NCI-H1694 treated with DMSO at 0.1 percent for 48 hours (cell line): ENCODE measurements at places on chromosomes 4 and X.
A peak's percentile ranks its signal among the peaks of the same experiment; 100 is the strongest.

- no peak for DNase-seq
These were observed 30.0 kb upstream of the HUWE1 start for GRCh38 chrX:53716328-53717088.

DNA sequence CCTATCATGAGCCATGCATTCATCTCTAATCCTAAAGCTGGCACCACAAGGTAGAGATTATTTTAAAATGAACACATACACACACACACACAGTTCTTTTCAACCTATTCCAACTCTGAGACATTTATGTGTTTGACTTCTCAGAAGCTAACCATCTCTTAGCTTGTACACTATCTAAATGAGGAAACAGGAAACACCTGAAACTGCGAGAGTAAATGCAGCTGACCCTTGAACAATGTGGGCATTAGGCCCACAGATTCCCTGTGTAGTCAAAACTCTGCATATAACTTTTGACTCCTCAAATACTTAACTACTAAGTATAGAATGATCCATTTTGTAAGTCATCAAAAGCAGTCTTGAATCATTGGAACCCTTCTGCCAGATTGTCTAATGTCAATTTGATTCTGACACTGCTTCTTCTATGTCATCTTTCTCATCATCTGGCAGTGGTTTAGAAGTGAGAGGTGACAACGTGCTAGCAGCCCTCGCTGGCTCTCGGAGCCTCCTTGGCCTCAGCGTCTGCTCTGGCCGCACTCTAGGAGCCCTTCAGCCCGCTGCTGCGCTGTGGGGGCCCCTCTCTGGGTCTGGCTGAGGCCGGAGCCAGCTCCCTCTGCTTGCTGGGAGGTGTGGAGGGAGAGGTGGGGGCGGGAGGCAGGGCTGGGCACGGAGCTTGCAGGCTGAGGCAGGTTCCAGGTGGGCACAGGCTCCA lies 21.4 kb upstream of the IL15 start:
- no peak for DNase-seq

DNA sequence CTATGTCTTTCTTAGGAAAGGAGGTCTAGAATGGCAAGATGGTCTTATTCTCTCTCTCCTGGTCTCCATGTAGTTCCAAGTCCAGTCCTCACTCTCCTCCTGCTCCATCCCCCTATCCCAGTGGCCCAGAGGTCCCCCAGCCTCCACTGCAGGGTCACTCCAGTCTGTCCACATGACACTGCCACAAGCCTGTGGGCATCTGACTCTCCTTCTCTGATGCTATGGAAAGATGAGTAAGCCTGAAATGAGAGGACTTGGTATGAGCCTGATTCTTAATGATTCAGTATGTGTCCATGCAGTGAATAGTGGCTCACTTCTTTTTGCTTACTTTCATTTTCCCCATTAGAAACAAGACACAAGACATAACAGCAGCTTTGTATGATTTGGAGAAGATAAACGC lies 516.8 kb upstream of the ADGRL3 start:
- no peak for DNase-seq

DNA sequence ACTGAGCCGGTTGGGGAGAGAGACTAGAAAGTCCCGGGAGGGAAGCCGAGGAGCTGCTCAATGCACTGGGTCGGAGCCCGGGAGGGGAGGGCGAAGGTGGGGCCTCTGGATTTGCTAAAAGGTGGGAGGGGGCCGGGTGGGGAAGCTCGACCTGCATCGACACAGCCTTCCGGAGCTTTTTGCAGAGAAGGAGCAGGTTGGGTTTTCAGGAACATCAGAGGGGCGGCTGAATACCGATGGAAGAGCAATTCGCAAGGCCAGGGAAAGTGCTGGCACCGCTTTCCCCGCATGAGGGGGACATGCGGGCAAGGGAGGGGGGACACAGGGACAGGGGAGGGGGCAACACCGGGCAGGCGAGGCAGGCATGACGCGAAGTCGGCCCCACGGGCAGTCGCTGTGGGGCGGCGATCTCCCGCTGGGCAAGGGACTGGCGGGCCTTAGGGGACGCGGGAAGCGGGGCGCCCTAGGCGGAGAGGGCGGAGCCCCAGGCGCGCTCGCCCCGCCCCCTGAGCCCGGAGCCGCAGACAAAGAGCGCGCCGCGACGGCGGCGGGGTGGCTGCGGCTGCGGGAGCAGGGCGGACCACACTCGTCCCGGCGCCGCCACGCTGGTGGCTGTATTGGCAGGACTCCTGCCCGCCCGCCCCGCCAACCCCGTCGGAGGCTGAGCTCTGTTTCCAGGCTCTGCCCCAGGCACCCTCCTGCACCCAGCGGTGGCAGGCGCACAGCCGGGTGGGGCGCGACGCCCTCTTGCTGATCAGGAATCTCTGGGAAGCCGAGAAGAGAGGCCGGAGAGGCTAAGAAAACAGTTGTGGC lies 11.6 kb downstream of the PDZD4 start:
- DNase-seq: no peak

GRCh38 chrX:154658187-154658586 lies 4.8 kb upstream of the CTAG2 start:
- DNase-seq: no peak

DNA sequence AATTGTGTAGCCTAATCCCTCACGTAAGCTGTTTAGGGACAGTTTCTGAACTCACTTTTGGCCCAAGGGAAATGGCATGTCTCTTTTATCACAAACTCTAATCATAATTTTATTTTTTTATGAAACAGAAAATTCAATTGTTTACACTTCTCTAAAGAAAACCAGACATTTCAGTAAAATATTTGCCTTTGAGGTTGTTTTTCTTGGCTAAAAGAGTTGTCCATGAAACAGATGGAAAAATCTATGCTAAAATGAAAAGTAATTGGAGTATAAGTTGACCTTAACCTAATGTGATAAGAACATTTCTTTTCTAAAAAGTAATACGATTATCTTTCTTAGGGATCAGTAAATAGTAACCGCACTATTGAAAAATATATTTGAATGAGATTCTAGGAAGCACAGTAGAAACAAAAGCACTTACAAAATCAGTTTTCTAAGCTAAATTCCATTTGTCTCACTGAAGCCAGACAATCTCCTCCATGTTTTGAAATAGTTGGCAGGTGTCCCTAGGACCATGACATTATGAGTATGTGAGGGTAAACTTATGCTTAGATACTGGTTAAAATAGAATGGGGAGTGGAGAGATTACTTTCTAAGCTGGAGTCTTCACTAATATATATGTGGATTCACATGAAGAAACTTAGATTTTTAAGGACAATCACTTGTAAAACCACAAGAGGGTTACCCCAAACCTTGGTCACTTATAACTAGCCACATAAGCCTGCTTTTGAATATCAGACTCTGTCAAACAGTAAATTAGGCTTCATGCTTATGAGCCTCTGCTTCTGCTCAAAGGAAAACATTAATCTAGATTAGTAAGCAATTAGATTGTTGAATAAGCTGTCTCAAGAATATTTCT lies 20.1 kb upstream of the TET2 start:
- DNase-seq: no peak

DNA sequence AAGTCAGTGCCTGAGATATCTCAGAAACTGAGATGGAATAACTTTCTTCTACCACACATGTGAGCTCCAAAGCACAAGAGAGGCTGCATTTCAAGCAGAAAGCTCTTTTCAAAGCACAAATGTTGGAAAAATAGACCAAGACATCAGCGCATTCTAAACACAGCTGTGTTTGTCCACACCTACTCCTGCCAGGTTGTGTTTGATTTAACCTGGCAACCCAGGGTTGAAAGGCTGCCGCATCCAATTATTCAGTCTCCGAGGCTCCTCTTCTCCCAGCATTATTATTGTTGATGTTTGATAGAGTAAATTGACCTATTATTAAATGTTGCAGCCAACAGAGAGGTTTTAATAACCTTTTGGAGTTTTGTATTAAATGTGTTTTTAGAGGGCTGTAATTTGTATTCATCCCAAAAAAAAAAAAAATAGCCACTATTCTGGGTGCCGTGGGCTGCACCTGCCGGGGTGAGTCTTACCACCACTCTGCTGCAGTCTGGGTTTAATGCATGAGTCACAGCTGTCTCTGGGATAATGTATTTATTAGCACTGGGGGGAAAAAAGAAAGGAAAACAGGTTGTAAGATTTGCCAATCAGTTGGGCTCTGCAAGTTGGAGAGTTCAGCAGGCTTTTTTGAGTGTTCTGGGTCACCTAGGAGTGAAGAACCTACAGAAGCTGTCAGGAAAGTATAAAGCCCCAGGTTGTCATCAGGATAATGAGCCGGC lies 105.2 kb upstream of the NOCT start:
- DNase-seq: no peak

DNA sequence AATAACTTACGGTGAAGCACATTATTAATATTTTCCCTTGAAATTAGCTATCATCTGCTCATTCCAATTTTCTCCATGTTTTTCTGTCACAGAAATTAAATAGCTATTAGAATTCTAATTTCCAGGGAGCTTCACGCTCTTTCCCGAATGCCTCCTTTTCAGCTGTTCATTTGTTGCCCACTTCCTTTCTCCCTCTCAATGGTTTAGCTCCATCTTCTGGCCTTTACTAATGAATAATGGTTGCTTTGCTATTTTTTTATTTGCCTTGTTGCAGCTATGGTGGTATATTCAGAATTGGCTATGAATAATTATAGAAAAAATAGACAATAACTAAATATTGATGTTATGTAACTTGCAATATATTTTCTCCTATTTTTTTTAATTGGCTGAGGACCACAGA lies 70.5 kb downstream of the GRIA2 start:
- DNase-seq: peak; percentile 5

GRCh38 chr4:88457307-88458103 lies 586 bp downstream of the HERC5 start:
- DNase-seq: no peak

DNA sequence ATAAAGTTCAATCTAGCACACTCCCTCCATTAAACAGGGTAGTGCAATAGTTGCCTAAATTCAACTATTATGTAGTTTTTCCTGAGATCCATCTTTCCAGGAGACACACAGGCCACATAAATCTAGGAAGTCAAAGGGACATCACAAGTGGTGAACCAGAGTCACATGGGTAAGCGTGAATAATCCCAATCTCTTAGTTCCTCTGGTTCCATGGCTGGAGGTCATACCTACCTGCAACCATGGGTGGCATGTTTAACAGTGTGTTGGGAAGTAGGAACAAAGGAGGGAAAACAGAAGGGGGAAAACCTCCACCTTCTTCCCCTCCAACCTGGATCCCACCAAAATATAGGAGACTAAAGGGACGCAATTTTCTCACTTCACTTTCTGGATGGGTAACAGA lies 2651.6 kb downstream of the ARAP2 start:
- DNase-seq: no peak

DNA sequence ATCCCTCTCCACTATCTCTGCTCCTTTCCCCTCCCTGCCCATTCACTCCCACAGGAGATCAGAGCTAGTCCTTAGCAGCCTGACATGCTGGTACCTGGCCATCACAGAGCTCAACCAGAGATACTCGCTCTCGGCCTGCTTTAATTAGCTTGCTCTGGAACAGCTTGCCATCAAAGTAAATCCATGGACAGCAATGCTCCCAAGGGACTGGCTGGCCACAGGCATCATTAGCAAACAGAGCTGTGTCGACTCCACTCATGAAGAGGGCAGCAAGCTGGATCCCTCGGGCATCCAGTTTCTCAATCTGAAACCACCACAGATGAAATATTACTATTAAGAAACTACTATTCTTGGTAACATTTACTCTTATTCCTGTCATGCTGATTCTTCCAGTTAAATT lies 43.4 kb upstream of the PHF8 start:
- no peak for DNase-seq

GRCh38 chr4:37662861-37663390 lies 23.2 kb downstream of the RELL1 start:
- no peak for DNase-seq

DNA sequence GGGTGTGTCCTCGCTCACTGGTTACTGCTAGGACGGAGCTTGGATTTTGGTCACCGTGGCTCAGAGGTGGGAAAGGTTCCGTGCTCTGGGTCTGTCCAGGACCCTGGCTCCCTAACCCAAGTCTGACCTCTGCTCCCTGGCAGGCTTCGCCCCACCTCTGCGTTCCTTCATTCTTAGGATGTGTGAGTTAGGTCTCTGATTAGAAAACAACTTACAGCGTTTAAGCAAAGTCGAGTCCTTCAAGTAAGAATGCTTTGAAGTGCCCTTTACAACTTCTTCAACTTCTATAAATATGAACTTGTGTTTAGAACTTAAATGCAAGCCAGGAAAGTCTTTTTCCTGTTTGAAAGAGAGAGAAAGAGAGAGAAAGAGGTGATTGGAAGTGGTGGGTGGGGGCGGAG lies 891 bp downstream of the TLR2 start:
- DNase-seq: no peak

GRCh38 chrX:23390979-23391378 lies 56.3 kb downstream of the PTCHD1 start:
- no peak for DNase-seq

GRCh38 chr4:55125087-55125721 lies at the start of gene KDR:
Gene KDR (minus strand): TSS chr4:55125595. CDS start chr4:55125293, 302 bp downstream.
- DNase-seq: no peak

- DNase-seq: no peak
These were observed 9.2 kb upstream of the FHDC1 start for GRCh38 chr4:152926959-152927358.

GRCh38 chrX:48504261-48504660 lies 4.5 kb upstream of the PORCN start:
- DNase-seq: no peak

GRCh38 chr4:188551156-188551555 lies 411.9 kb downstream of the TRIML1 start:
- DNase-seq: no peak

GRCh38 chr4:19381068-19381467 lies 870.6 kb upstream of the SLIT2 start:
- DNase-seq: no peak

GRCh38 chr4:111174331-111174730 lies 551.5 kb upstream of the PITX2 start:
- no peak for DNase-seq

DNA sequence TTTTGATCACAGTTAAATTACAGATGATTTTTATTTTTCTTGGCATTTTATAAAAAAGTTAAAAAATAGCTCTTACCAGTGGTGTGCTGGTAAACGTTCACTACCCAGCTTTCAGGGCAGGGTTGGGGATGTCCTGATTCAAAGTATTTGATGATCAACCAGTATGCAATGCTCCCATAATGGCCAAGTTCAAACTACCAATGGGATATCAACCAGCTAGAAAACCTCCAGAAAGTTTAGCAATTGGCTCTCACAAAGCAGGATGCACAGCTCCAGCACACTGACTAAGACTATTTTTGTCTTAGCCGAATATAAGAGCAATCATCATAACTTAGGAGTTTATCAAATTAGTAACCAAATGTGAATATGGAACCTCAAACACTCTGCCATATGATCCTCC lies 108.0 kb upstream of the PDE5A start:
- DNase-seq: no peak

GRCh38 chr4:183541010-183541751 lies 36.3 kb downstream of the ING2 start:
- DNase-seq: no peak

DNA sequence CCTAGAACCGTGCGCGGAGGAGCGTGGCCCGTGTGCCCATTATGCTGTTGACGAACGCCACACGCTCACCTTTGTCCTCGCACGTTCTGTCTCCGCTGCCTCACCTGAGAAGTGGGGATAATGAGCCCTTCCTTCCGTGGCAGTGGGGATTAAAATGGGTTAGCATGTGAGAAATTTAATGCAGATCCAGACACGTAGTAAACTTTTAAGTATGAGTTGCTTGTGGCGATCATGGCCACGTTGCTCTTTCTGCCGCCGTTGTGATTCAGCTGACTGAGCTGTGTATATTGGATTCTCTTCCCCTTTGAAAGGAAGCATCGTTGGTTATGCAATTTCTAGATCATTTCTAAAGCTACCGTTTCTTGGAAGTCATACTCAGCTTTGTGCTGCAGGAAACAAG lies 16.5 kb downstream of the TBC1D14 start:
- DNase-seq: no peak
